ENCODE measurements at places on chromosomes 2 and 18.

DNA sequence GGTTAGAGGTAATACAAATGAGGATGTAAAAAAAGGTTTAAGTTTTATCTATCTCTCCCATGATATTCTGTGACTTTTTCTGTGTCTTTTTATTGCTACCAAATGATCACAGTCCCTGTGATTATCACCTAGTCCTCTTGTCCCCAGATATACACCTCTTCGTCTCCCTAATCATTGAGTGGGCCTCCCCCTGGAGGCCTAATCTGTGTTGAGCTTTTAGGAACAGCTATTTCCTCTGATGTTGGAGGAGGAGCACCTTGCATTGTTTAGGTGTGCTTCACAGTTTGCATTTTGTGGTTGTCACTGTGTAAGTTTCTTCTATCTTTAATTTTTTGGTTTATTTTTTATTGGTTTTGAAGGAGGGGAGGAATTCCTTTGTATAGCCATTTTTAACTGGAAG, 33.3 kb downstream of the CCDC85A start:
- DNase-seq, result no peak

DNA sequence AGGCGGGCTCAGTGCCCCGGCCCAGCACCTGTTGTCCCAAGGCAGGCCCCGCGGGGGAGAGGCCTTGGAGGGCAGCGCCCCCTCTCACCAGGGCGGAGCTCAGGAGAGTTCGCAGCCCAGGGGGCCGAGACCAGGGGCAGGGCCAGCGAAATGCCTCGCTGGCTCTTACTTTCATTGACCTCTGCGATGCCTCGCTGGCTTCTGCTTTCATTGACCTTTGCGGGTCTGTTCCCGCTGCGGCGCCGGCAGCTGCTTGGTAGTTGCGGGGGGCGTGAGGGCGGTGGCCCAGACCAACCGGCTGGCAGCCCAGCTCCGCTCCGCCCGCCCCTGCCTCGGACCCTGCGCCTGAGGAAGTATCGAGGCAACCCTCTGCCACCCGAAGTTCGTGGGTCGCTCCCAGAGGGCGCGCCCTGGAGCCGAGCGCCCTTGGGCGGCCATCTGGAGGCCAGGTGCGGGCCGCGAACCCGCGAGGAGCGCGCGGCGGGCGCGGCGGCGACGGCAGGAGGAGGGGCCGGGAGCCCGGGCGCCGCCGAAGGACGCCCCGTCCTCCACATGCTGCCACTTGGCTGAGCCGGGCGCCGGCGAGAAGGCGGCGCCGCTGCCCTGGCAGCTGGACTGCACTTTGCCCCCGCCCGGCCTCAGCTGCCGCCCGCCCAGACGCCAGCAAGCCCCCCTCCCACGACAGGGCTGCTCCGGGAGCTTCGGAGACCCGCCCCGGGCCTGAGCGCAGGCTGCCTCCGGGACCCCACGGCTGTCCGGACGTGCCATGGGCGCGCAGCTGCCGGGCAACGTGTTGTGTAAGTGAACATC, 118.0 kb upstream of the MSTN start:
- DNase-seq, result peak; percentile 71

- DNase-seq, result no peak
These were observed 73.8 kb upstream of the EML6 start for GRCh38 chr2:54649633-54650032.

DNA sequence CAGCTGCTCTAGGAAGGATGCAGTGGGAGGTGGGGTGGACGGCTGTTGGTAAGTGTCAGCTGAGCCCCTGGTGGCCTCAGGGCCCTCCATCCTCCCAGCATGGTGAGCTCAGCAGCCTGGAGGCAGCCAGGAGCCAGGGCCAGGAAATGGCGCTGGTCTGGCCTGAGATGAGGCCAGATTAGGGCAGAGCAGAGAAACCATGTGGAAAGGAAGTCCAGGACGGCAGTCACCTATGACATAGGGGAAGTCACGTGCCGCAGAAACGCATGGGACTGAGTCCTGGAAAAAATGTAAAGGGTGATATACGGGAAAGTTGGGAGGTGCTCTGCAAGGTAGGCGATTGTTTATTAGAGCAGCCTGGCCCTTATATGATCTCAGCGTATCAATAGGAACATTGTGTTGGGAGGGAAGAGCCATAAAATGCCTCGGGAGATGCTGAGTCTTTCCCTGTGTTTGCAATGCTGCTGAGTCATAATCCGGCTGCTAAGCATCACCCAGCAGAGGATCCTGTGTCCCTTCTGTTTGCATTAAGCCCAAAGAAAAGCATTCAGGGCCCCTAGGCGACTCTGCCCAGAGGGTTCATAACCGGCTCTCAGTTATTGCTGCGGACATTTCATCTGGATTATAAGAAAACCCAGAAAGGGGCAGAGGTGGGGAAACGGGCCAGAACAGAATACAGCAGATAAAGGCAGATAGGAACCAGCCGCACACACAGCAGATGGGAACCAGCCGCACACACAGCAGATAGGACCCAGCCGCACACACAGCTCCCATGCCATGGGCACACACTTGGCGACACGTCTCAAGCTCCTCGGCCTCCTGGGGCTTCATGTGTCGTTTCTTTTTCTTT, 30.3 kb upstream of the B3GNT7 start:
- DNase-seq, result peak; percentile 31

- DNase-seq, result no peak
These were observed 868.5 kb downstream of the RNF144A start for GRCh38 chr2:7785700-7786099.

All from kidney tubule cell (primary cell).